Stimulated activated CD4-positive, alpha-beta T cell treated with anti-CD3 and anti-CD28 coated beads, Interleukin-1b, Interleukin-23, amount 100 ng/mL, for 48 hours (primary cell): ENCODE measurements at places on chromosomes 13 and 19.

- DNase-seq: no peak
Observed at GRCh38 chr19:43883864-43884263, 51.2 kb downstream of the ZNF45 start.

DNA sequence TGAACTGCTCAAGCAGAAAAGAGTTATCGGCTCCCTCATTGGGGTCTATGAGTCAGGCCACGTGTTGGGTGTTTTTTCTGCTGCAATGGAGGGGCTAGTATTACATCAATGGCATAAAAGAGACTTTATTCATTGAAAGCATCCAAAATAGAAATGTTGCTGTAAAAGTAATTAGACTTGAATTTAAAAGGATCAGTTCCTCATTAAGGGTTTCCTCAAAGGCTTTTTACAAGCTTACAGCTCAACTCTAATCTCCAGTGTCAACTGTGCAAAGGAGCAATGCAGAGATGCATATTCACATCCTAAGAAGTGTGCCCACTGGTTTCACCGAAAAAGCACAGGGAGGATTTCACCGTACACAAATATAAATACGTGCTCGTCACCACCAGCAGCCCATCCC lies 300.3 kb downstream of the FOXO1 start:
- DNase-seq: no peak

DNA sequence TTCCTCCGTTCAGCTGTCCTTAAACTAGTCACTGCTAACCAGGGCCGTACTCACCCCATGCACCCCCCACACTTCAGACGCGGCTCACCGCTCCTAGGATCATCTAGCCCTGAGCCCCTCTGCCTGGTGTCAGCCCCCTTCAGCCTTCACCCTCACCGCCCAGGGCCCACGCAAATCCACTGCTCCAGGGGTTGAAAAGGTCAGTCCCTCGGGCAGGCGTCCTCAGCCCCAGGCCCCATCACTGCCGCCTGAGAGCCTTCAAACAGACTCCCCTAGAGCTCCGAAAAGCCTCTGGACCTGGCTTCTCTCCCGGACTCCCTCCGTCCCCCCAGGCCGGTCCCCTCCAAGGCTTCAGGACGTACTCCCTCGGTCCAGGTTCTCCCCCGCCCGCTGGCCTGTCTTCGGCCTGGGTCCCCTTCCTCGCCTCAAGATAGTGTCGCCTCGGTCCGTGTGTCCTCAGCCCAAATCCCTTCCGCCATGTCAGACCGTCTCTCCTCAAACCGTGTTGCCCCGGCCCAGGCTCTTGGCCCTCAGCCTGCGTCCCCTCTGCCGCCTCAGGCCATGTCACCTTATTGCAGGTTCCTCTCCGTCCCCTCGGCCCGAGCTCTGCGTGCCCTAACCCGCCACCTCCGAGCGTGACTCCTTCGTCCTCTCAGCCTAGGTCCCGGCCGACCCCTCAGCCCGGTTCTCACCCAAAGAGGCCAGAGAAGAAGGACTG lies 553 bp downstream of the NAPA start:
- DNase-seq: no peak

GRCh38 chr19:13806728-13807127 lies 11.5 kb downstream of the ZSWIM4 start:
- no peak for DNase-seq

DNA sequence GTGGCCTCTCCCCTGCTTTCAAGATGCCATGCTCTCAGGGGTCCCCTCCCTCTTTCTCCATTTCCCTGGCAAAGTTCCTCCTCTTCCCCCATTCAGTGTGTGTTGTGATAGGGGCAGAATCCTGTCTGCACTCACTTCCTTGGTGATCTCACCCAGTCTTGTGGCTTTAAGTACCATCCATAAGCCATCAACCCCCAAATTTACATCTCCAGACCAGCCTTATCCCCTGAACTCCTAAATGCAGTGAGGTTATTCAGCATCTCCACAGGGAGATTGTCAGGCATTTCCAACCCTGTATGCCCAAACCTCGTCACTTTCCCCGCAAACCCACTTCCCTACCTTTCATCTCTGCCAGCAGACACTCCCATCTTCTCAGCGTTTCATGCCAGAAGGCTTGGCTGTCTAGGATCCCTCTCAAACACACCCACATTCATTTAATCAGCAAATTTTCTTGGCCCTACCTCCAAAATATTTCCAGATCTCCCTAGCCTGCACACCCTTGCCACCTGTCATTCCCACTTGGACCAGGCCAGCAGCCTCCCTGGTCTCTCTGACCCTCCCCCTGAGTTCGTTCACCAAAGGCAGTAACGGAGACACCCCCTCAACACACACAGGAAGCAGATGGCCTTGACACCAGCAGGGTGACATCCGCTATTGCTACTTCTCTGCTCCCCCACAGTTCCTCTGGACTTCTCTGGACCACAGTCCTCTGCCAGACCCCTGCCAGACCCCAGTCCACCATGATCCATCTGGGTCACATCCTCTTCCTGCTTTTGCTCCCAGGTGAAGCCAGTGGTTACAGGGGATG lies at the start of gene HCST:
TSS of gene HCST (plus strand) at position 676 of the 808 bp plus-strand sequence. CDS start at position 741, 65 bp downstream.
- DNase-seq: no peak

GRCh38 chr19:50646074-50646807 lies 3.0 kb upstream of the C19orf81 start:
- DNase-seq: no peak

GRCh38 chr13:111111376-111111937 lies 3.7 kb upstream of the ARHGEF7 start:
- DNase-seq: no peak

- peak; percentile 82 for DNase-seq
Observed at GRCh38 chr19:16283210-16284061, 41.2 kb upstream of the KLF2 start.

- peak; percentile 32 for DNase-seq
Observed at GRCh38 chr13:98478189-98479129, 98.4 kb downstream of the STK24 start.

- no peak for DNase-seq
Observed at GRCh38 chr13:32059511-32059984, 28.0 kb downstream of the FRY start.

DNA sequence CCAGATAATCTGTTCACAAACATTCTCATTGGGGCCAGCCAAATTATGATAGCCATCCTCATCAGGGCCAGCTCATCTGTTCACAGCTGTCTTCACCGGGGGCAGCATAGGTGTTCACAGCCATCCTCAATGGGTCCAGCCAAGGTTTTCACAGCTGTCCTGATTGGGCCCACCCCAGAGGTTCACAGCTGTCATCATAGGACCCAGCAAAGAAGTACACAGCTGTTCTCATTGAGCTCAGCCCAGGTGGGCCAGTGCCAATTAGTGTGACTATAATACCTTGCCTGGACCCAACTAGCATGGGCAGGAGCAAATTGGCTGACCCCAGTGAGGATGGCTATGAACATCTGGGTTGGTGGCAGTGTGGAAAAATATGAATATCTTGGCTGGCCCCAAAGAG lies 1166.0 kb downstream of the UQCRFS1 start:
- DNase-seq: no peak

DNA sequence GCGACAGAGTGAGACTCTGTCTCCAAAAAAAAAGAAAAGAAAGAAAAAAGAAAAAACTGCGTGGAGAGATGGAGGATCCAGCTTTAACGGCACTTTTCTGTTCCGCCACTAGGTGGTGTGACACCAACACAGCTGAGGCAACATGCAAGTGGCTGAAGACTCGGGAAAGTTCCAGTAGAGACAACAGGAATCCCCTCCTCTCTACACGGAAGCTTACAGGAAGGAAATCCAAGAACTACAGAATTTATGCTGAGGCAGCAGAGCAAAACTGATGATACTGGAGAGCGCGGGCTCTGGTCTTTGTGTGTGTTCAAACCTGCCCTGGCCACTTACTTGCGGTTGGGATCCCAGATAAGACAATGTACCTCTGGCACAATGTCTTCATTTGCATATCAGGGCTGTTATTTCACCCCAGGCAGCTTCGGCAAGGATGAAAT lies 9.9 kb downstream of the RANBP3 start:
- DNase-seq: peak; percentile 59

GRCh38 chr19:40253611-40254092 lies 27.2 kb upstream of the CCNP start:
- DNase-seq: no peak

GRCh38 chr13:30773561-30773960 lies 38.2 kb downstream of the ALOX5AP start:
- DNase-seq: no peak

- DNase-seq: no peak
Observed at GRCh38 chr19:7177926-7178325, 108.4 kb downstream of the ZNF557 start.

GRCh38 chr13:84844473-84844872 lies 954.7 kb downstream of the SLITRK6 start:
- no peak for DNase-seq

DNA sequence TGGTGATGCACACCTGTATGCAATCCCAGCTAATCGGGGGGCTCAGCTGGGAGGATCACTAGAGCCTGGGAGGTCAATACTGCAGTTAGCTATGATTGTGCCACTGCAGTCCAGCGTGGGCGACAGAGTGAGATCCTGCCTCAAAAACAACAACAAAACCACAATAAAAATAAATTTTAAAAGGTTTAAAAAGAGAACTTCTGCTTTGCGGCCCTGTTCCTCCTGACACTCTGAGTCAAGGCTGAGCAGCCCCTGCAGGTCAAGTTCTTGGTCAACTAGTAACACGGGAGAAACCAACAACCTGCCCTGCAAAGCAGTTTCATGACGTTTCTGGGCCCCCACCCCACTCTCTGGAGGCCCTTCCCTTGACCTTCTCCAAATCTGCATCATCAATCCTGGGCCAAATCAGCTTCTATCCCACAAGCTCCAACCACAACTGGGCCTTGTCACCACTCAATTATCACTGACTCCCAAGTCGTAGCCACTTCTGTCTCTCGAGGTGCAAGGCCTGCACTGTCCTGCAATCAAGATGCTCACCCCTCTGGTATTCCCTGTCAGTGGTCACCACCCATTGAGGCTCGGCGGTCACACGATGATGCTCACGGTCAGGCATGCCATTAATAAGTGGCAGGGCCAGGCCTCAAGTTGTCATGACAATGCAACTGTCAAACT lies 7.5 kb downstream of the ELAVL1 start:
- no peak for DNase-seq

DNA sequence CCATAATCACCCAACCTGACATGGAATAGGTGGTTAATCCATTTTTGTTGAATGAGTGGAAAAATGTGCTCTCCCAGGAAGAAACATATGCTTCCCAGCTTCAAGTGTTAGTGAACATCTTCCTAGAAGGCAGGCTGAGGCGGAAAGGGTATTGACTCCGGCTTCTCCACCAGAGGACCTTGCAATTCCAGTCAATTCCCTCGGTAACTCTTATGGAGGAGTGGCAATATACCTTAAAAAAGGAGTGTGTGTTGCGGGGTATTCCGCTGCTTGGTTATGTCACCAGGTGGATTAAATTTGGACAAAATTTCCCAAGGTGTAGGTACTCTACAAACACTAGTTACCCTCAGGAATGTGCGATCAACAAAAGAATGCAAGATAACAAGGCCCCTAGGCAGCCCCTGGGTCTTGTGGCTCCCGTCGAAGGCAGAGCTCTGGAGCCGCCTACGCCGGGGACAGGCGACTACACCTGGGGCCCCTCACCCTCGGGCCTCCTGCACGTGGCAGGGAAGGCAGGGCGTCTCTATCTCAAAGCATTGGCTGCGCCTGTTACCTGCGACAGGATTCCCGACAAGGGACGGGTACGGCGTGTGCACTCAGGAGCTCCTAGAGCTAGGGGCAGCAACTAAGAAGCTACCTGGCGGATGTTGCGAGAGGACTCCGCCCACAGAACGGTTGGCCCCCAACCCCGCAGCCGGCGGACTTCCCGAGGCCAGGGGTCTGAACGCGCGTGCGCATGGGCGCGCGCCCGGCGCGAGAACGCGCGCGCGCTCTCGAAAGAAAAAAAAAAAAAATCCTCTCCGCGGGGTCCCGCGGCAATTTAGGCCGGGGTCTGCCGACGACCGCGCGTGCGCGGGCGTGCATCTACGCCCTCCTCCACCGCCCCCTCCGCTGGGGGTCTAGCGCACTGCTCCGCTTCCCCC lies at the start of gene WDR87:
TSS of gene WDR87 (minus strand) at position 649 of the 923 bp plus-strand sequence. CDS start 8,355 bp downstream, outside the sequence.
- DNase-seq: peak; percentile 21

DNA sequence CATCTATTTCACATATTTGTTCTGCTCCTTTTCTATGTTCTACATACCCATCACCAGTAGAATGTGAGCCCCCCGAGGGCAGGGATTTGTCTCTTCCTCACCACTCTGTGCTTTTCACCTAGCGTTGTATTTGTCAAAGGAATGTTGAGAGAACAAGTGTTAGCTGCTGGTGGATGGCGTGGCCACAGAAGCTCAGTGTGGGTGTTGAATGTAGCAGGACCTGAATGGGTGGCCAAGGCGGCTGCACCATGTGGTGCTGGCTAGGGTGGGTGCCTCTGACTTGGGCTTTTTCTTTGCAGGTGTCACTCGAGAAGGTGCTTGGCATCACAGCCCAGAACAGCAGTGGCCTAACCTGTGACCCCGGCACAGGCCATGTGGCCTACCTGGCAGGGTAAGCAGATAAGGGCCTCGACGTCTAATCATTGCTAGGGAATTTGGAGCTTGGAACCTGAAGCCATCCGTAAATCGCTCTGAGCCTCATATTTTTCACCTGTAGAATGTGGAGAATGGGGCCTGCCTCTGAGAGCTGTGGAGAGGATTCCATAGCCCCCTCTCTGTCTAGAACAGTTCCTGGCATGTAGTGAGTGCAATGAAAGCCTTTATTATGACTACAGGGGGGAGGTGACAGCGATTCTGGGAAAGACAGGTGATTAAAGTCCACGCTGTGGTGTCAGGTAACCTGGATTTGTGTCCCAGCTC lies 3.9 kb downstream of the WDR62 start:
- no peak for DNase-seq

DNA sequence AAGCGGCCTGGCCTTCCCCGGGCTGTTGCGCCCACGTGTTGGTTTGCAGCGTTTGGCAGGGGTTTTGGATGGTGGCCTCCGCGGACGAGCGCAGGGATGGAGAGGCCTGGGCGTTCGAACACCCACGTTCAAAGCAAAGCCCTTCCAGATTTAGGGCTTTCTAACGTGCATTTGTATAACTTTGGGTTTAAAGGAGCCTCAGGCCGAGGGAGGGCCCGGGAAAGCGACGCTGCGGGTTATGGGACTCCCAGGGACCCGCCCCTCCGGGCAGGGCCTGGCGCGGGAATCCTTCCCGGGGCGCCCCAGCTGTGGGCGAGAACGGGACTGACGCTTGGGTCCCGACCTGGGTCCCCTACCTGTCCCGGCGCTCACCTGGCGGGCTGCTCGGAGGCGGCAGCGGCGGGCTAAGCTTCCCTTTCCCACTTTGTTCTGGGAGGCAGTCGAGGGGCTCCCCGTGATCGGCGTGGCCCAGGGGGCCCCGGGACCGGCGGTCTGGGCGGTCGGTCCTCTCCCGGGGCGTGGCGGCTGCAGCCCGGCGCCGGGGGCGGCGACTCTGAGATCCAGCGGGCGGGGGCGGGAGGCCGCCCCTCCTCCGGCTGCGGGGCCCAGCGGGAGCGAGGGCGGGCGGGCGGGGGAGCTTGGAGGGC lies at the start of gene FBXO17:
TSS of gene FBXO17 (minus strand) at position 529 of the 647 bp plus-strand sequence. CDS start 25,423 bp downstream, outside the sequence.
- no peak for DNase-seq

DNA sequence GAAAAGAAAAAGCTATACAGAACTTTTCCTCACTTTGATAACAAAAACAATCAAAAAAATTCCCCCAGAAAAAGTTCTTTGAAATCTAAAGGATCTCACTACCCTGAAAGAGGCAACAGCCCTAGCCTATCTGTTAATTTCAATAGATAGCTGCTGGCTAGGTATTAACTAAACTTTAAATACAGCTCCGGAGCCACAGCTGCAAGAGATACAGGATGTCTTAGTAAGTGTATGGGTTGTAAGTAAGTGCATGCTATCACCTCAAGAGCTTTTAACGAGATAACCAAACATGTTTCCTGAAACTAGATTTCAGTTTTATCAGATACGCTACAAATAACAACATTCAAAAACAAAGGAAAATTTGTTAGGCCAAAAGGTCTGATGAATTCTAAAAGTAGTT lies 148.4 kb downstream of the KLF12 start:
- no peak for DNase-seq

- DNase-seq: peak; percentile 71
Observed at GRCh38 chr19:14479975-14480699, 5.0 kb upstream of the PTGER1 start.
